ENCODE measurements at places on chromosomes 2 and 18.

- DNase-seq = no peak
Observed at GRCh38 chr2:239366740-239367139, 34.1 kb downstream of the HDAC4 start.

- DNase-seq = no peak
Observed at GRCh38 chr2:18932853-18933252, 343.5 kb upstream of the NT5C1B start.

GRCh38 chr2:11598228-11598731 lies 64.4 kb downstream of the GREB1 start:
- peak; percentile 25 for DNase-seq

DNA sequence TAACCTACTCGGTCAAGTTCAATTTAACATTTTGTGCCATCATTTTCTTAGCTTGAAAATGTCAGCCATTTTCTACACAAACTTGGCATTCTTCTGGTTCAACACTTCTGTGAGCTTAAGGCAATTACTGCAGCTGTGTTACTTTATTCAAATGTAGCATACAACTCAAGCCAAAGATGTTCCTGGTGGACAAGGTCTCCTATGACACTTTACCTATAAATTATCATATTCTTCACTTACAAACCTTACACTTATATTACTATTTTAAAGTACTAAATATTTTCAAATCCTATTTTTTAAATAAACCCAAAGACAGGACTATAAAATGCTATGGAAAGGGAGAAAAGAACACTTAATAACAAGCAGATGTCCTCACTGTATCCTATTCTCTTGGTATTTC lies 1045.3 kb downstream of the TSN start:
- no peak for DNase-seq

DNA sequence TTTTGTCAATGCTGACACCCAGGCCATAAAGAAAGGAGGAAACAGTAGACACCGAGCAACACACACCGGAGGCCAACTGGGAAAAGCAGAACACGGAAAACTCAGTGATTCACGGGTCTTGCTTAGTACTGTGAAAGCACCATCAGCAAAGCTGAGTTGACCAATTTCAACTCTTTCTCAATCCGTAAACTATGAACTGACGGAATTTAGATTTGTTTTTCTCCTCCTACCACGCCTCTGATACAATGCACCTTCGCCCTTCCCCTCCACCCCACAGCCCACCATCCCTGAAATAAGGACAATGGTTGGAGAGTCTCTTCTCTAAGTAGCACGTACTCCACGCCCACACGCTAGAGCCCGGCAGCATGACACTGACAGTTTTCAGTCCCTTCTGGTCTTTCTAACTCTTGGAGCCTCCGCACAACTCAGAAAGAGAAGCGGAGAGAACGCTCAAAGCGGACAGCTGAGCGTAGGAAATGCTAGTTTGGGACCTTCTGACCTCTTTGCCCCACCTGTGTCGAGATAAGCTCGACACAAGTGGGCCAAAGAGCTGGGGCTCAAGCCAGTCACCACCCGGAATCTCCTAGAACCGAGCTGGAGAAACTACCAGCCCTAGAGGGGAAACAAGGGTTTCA lies 669 bp downstream of the LNPK start:
- peak; percentile 62 for DNase-seq

DNA sequence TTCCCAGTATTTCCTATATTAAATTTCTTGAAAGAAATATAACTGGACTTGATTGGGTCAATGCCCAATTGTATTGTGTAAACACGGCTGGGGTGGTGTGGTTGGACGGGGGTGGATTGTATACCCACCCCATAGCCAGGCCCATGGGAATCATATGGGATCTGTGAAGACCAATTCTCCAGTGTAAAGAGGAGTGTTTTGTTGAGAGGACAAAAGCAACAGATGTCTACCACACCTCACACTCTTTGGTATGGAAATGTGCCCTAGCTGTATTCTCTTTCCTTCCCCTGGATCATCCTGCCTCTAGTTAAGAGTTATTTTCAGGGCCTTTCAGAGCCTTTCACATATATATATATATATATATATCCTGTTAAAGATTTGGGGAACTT lies 57.5 kb upstream of the TGIF1 start:
- DNase-seq = no peak

GRCh38 chr2:136985044-136985443 lies 219.7 kb downstream of the THSD7B start:
- no peak for DNase-seq

DNA sequence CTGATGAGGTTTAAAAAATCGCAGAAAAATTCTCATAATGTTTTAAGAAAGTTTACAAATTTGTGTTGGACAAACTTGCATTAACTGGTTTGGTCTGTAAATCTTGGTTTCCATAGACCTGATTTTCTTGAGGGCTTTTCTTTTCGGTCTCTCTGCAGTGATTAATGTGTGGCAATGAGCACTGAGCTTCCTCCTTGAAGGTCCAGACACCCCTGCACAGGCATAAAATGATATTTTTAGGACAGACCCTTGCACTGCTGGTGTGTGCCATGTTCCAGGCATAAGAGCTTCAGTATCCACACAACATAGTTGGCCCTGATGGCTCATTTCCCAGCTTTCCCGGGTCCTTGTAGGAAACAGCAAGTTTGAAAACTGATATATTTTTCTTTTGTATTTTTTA lies 33.7 kb downstream of the MRPL33 start:
- no peak for DNase-seq

DNA sequence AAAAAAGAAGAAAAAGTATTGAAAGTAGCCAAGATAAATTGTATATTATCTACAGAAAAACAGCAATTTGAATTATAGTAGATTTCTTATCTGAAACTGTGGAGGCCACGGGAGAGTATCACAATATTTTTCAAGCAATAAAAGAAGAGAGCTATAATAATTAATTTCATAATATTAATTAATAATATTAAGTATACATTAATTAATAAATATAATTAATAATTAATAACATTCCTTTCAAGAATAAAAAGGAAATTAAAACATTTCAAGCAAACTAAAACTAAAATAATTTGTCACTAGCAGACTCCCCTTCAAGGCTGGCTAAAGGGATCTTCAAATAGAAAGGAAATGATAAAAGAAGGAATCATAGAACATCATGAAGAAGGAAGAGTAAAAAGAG lies 372.7 kb upstream of the KYNU start:
- DNase-seq = no peak

GRCh38 chr2:166727095-166727494 lies 161.2 kb upstream of the XIRP2 start:
- no peak for DNase-seq

GRCh38 chr2:203534621-203535077 lies 452 bp downstream of the RAPH1 start:
- peak; percentile 43 for DNase-seq

DNA sequence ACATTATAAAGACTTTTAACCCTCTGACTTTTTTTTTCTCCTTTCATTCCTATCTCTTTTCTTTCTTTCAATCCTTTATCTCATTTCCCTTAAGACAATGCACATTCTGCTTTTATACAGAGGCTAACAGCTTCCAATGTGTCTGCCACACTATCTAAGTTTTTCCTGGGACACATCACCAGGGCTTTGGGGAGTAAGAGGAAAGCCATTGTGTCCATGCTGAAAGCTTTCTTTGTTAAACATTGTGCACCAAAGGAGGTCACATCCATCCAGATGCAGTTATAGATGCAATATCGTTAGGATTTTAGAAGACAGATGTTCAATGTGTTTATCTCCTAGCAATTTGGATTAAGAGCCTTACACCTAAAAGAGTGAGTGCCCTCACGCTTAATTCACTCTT lies 534.1 kb downstream of the CNTNAP5 start:
- DNase-seq = no peak

- no peak for DNase-seq
Observed at GRCh38 chr2:222780051-222780450, 80.8 kb upstream of the ACSL3 start.

Data from NCI-H510A treated with DMSO at 0.1 percent for 48 hours (cell line).